ENCODE measurements at places on chromosomes 16 and 17.
A peak's percentile ranks its signal among the peaks of the same experiment; 100 is the strongest.

DNA sequence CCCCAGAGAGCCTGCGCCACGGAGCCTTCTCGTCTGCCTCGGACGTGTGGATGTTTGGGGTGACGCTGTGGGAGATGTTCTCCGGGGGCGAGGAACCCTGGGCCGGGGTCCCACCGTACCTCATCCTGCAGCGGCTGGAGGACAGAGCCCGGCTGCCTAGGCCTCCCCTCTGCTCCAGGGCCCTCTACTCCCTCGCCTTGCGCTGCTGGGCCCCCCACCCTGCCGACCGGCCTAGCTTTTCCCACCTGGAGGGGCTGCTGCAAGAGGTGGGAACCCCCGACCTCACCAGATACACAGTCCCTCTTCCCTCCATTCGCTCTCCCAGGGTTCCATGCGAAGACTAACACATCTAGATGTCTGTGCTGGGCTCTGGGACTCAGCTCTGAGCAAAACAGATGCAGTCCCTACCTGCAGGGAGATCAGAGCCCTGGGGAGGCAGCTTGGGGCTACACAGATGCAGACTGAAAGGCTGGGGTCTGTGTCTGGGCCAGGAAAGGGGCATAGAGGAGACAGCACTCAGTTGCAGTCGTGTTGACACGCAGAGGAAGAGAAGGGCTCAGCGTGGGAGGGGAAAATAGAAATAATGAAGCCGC is 3.7 kb downstream of the TNK1 start:
- DNase-seq = no peak

DNA sequence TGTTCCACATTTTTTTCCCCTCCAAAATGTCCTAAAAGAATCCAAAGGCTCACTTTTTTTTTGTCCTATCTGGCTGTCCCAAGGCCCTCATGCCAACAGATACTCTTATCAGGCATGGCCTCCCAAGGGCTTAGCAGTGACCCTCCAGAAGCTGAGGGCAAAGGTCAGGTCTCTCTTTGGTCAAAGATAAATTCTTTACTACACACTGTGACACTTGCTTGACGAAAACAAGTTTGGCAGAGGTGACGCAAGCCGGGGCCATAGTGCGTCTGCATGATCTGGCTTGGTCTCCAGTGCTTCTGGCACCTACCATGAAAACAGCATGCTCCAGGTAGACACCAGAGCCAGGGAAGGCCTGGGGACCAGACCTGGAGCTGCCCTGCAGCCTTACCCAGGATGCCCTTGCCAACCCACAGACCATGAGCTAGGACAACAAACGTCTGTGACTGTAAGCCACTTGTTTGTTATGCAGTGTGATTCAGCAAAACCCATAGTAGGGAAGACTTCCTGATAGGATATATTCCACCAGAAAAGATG is 48.5 kb upstream of the IRF8 start:
- no peak for DNase-seq

DNA sequence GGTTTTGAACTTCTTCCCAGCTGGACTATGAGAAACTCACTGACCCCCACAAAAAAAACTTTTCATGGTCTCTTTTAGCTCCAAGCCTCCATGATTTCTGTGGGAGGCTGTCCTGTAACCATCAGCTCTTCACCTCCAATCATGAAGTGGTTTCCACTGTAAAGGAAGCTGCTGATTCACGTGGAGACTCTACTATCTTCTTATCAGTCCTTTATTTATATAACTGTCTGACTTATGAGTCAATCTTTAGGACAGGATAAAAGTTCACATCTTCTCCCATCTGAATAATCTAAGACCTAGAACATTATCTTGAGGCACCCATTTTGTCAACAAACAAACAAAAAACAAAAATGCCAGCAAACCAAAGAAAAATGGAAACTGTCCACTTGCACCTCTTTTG is 409.9 kb downstream of the SLC39A11 start:
- no peak for DNase-seq

DNA sequence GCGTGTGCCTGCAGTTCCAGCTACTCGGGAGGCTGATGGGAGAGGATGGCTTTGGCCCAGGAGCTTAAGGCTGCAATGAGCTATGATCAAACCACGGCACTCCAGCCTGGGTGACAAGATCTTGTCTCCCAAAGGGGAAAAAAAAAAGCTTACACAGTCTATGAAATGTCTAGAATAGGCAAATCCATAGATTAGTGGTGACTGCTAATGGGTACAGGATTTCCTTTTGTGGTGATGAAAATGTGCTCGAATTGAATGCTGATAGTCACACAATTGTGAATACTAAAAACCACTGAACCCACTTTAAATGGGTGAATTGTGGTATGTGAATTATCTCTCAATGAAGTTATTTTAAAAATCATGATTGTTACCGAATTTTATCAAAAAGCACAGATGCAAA is 14.9 kb downstream of the USP7 start:
- DNase-seq = no peak

- DNase-seq = no peak
Observed at GRCh38 chr17:1347589-1348323, 52.3 kb downstream of the YWHAE start.

GRCh38 chr17:2777242-2777867 is 18.9 kb upstream of the RAP1GAP2 start:
- DNase-seq = no peak

DNA sequence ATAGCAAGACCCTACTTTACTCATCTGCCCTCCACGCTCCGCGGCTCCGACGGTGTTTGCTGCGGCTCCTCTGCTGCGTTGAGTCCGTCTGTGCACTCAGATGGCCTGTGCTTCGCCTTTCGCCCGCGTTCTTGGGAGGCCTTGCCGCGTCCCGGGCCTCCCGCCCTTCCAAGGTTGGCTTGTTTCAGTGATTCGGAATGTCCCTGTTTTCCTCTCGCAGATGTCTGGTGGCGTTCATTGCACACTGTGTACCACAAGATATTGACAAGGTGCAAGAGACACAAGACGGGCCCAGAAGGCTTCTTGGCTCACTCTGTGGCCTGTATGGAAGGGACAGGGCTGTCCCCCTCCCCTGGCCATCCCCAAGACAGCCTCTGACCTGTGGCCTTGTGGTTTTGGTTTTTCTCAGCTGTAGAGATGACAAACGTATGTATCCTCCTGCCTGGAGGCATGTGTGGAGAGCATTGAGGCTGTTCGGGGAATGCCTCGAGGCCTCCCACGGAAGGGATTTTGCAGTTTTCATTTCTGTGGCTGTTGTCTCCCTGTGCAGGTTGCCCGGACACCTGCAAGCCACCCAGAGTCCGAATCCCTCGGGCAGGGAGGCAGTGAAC is 15.4 kb downstream of the MGRN1 start:
- DNase-seq = no peak

DNA sequence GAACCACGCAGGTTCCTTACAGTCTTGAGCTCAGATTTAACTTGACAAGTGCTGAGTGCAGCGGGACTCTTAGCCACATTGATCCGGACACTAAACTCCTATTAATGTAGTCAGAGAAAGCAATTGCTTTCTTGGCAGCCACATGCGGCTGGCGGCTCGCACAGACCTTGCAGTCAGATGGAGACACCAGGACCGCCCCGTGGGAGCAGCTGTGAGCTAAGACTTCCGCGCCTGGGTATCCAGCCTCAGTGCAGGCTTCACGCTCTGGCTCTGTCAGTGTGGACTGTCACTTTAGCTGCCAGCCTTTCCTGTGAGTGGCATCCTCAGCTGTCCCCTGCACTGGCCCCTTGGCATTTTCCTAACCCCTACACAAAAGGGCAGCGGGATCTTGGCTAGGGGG is 80.9 kb upstream of the NLRP1 start:
- no peak for DNase-seq

- no peak for DNase-seq
Observed at GRCh38 chr16:54822492-54822891, 108.2 kb upstream of the IRX5 start.

DNA sequence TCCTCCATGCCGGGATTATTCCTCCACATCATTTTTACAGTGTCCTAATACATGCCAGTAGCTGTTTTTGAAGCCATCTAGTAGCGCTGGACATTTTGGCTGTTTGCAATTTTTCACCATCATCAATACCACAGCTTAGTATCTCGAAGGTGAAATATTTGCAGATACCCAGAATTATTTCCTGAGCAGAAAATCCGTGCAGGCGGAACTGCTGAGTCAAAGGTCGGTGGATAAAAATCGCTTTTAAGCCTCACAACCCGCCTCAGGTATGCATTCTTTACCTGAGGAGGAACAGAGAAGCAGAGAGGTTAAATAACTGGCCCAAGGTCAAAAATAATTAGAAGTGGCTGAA is 584 bp upstream of the TNRC6A start:
- no peak for DNase-seq

DNA sequence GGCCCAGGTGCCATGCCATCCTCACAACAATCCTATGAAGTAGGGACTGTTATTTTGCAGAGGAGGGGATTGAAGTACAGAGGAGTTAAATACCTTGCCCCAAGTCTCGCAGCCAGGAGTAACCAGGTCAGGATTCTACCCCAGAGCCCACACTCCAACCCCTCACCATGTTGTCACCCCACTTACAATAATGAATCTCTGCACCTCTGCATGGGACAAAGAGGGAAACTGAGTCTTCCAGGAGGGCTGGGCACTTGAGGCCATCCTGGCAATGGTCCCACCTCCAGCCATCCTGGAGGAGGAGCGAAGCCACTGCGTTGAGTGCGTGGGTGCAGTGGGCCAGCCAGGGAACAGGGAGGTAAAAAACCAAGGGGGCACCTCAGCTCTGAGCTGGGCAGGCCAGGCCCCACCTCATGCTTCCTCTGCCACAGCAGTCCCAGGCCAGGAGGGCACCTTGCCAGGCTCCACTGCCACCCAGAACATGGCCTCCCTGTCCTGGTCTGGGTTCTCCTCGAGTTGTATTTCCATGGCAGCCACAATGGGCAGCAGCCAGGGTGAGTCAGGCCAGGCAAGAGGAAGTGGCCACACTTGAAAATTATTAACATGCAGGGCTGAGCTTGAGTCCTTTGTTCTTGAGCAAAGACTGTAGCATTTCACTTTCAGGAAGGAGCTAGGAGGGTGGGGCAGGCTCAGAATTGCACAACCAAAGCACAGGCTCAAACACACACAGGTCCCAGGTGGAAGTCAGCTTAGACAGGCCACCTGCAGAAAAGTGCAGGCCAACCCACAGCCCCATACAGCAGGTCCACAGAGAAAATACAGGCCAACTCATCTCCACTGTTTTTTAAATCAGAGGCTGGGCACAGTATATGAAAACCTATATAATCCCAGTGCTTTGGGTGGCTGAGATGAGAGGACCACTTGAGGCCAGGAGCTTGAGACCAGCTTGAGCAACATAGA is 52.1 kb downstream of the CUEDC1 start:
- DNase-seq = peak; percentile 39

- DNase-seq = no peak
Observed at GRCh38 chr17:35747540-35748017, 5.5 kb downstream of the GAS2L2 start.

DNA sequence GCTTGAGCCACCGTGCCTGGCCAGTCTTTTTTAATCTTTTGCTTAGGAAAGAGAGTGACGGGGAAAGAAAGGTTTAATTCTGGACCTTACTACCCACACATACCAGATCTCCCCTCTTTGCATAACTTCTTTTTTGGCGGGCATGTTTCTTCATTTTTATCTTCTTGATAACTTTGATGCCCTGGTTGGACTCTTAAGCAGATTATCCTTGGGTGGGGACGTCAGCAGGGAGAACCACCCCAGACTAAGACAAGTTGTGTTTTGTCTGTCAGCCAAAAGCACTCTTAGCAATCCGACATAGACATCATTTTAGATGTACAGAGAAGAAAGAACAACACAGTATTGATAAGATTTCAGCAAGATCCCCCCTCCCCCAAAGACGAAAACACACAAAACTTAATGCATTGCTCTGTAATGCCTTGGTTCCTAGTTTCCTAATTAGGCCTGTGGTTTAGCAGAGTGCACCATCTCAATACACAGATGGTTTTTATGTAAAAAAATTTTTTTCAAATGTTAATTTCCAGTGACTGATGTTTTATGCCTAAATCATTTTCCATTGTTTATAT is 99.9 kb downstream of the MSI2 start:
- DNase-seq = no peak

GRCh38 chr16:14405611-14406537 is 224.2 kb downstream of the PARN start:
- DNase-seq = no peak

GRCh38 chr17:8951206-8951605 is 14.3 kb downstream of the PIK3R5 start:
- DNase-seq = no peak

DNA sequence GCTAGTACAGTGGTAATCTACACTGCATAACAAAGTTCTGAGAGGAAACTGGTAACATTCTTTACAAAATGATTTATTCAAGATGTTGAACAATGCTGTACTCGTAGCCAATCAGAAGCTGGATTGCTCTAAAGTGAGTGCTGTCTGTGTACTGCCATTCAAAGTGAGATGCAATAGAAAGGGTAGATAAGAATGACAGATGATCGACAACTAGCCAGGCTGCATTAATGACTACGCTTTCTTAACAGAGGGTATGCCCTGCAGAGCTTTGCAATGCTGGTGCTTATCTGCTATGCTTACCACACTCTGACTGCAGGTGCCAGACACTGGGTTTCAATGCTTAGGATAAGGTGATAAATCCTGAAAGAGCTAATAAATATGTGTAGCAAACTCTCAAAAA is 46.1 kb upstream of the SLC25A19 start:
- no peak for DNase-seq

- no peak for DNase-seq
Observed at GRCh38 chr17:78739331-78739931, 42.6 kb downstream of the CYTH1 start.

- DNase-seq = no peak
Observed at GRCh38 chr16:89360760-89361435, 129.5 kb downstream of the ANKRD11 start.

GRCh38 chr17:40345161-40345993 is 19.2 kb downstream of the GJD3 start:
- DNase-seq = no peak

- DNase-seq = no peak
Observed at GRCh38 chr16:24535827-24536226, 3.5 kb upstream of the RBBP6 start.

DNA sequence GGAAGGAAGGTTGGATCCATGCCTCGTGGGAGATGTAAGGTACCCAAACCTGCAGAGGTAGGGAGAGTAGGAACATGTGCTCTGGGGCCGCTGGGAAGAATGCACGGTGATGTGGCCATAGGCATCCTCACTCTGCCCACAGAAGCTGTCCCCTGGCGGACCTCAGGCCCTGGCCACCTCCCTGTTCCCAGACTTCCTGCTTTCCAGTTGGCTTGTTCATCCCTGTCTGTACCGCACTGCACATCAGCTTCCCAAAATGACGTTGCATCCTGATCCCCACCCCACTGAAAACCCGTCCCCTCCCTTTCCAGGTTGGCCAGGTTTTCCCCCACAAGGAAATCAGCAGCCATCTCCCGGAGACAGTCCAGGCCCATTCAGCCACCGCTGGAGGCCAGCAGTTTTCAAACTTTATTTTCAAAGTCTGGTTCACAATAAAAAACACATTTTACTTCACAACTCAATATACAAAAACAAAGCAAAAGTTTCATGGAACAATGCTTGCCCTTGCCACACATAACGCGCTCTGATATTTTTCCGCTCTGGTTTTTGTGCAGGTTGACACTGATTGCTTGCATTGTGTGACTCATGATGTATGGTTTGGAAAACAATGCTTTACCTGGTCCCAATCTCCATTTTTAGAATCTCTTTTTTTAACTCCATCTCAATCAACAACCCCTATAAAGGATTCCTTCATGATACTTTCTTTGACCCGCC is 143.0 kb downstream of the GAS7 start:
- DNase-seq = no peak

GRCh38 chr17:78517421-78517820 is 59.8 kb downstream of the DNAH17 start:
- DNase-seq = no peak

GRCh38 chr17:19708431-19709175 is 7.8 kb downstream of the SLC47A2 start:
- DNase-seq = no peak

Data from esophagus squamous epithelium (tissue), 5 donors.